Fibroblast of upper back skin (primary cell): ENCODE measurements at places on chromosomes 12 and 14.
A peak's percentile ranks its signal among the peaks of the same experiment; 100 is the strongest.

- no peak for DNase-seq
Observed at GRCh38 chr12:21428241-21428640, 9.2 kb upstream of the PYROXD1 start.

DNA sequence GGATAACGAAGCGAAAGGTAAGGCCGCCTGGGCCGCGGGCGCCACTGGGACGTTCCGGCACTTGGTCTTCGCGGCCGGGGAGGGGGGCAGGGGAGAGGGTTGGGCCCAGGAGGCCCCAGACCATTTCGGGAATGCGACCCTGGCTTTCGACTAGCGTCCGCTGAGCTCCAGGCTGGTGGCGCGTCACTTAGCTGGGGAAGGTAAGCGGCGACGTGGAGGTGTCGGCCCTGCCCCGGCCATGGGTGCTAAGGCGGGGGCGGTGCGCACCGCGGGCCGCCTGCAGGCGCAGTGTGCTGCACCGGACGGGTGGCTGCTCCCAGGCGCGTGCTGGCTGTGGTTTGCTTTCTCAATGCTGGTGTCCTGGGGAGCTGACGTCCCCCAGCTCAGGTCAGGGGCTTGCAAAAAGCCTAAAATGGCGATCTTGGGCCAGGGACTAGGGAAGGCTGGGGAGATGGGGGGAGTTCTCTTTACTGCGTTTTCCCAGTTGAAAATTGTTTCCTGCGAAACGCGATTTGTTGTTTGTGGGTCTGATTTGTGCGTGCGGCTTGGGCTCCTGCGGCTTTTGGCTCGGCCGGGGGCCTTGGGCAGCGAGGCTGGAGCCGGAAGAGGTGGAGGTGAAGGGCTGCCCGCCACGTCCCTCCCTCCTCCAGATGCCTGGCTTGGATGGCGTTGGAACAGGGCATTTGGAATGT, 1.2 kb downstream of the HOXC10 start:
- DNase-seq = no peak

DNA sequence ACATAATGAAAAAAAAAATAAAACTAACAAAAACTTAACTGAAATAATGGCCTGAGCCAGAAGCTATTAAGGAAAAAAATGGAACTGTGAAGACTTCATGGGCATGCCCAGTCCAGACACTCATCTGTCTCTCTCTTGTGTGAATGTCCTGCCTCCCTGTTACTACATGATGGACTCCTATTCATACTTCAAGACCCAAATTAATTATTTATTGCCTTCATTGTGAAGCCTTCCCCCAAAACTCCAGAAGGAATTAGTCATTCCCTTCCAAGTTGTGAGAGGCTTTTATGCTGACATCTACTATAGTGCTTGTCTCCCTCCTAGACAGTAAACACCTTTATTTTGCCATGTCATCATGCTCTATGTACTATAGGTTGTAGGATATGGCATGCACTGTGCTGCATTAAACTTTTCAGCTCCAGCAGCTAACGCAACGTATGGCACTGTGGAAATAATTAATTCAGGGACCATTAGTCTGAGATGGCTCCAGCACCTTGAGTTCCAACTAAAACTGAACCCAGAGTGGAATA, 25.0 kb upstream of the C12orf42 start:
- no peak for DNase-seq

- peak; percentile 44 for DNase-seq
Observed at GRCh38 chr14:87409393-87409792, 583.6 kb downstream of the GALC start.

- no peak for DNase-seq
Observed at GRCh38 chr14:50064993-50065392, 51.4 kb downstream of the VCPKMT start.

DNA sequence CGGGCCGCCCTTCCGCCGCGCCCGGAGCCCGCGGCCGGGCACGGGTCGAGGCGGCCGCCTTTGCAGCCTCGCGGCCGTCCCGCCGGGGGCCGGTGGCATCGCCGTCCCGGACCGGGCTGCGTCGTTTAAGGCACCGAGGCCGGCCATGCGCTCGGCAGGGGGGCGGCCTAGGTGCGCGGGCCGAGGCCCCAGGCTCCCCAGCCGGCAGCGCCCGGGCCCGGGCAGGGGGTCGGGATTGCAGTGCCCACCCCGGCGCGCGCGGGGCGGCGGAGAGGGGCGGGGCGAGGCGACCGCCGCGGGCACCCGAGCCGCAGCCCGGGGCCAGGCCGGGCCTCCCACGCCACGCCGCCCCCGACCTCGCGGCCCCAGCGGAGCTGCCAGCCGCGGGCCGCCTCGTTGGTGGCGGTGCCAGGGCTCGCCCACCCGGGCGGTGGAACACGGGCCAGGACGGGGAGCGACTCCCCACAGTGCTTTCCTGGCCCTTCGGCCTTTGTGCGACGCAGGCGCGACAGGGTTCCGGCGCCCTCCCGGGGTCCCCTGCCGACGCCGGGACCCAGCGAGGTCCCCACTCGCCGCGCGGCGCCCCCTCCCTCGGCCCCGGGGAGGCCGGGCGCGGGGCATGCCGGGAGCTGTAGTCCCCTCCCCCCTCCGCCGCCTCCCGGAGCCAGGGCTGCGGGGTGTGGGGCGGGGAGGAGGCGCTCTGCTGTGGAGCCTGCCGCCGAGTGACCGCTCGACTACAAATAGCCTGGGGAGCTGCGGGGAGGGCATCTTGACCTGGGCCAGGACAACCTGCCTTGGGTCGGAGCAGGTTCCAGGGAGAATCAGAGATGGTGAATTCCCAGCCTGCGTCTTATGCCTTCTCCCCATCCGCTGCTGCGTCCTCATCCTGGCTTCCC, 769 bp downstream of the FKBP4 start:
- DNase-seq = peak; percentile 59

- DNase-seq = peak; percentile 44
Observed at GRCh38 chr12:47686645-47687240, 19.1 kb downstream of the RPAP3 start.
